SK-N-DZ (cell line): ENCODE measurements at places on chromosomes 4 and X.

DNA sequence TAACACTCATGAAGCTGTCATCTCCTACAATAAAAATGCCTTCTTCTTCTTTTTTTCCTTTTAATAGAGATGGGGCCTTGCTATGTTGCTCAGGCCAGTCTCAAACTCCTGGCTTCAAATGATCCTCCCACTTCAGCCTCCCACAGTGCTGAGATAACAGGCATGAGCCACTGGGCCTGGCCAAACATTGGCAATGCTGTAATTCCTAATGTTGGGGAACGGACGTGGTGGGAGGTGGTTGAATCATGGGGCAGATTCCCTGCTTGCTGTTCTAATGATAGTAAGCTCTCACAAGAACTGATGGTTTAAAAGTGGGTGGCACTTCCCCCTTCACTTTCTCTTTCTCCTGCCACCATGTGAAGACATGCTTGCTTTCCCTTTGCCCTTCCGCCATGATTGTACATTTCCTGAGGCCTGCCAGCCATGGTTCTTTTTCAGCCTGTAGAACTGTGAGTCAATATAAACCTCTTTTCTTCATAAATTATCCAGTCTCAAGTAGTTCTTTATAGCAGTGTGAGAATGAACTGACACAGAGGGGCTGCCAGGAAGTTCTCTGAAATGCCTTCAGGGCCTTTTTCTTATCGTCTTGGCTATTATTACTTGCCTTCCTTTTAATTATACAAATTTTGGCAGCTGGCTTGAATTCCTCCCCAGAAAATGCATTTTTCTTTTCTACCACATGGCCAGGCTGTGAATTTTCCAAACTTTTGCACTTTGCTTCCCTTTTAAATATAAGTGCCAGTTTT is 93.0 kb downstream of the CENPC start:
- no peak for DNase-seq

DNA sequence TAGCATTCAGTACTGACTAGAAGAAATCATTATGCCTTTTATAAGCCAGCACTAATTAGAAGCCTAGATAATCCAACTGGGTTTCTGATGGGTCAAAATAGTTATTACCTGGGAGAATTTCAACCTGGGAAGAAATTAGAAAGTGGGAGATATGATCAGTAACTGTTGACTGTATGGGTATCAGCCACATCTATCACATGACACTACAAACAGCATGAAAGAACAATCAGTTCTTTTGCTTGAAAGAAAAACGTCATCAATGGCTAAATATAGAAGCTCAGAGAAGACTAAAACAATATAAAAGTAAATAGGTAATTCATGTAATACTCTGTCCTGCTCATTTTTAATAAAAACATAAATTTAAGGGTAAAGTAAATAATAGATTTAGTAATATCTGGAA is 145.1 kb downstream of the CAMK2D start:
- DNase-seq = no peak

- no peak for DNase-seq
Measured at GRCh38 chrX:97045470-97045869, 161.8 kb downstream of the RPA4 start.

DNA sequence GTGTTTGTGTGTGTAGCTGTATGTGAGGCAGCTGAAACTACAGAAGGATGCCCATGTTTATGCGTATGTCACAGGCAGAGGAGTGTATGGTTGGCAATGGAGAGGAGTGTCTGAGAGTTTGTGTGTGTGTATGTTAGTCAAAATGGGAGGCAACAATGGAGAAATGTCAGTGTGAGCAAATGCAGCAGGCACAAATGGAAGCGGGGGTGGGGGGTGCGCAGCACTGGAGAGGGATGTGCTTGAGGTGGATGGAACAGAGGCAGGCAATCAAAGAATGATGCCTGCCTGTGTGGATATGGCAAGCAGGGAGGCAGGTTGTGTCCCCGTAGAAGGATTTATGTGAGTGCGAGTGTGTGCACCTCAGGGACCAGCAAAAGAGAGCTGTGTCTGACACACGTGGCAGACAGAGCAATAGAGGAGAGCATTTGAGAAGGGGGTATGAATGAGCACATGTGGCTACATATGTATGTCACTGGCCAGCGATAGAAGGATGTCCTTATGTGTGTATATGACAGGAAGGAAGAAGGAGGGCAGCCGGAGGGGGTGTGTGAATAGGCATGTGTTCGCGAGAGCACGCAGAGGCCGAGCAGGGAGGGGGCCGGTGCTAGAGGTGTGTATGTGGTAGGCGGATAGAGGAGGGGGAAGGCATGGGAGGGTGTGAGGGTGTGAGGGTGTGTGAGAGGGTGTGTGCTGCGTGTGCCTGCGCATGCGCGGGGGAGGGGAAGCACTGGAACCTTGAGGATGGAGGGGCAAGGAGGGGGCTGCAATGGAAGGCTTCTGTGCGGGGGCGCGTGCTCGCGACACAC is 1.1 kb downstream of the PJA1 start:
- peak; percentile 29 for DNase-seq
